ENCODE measurements at places on chromosomes 7 and 10.

GRCh38 chr7:18352339-18353255 is 143.0 kb upstream of the HDAC9 start:
- DNase-seq, result no peak

DNA sequence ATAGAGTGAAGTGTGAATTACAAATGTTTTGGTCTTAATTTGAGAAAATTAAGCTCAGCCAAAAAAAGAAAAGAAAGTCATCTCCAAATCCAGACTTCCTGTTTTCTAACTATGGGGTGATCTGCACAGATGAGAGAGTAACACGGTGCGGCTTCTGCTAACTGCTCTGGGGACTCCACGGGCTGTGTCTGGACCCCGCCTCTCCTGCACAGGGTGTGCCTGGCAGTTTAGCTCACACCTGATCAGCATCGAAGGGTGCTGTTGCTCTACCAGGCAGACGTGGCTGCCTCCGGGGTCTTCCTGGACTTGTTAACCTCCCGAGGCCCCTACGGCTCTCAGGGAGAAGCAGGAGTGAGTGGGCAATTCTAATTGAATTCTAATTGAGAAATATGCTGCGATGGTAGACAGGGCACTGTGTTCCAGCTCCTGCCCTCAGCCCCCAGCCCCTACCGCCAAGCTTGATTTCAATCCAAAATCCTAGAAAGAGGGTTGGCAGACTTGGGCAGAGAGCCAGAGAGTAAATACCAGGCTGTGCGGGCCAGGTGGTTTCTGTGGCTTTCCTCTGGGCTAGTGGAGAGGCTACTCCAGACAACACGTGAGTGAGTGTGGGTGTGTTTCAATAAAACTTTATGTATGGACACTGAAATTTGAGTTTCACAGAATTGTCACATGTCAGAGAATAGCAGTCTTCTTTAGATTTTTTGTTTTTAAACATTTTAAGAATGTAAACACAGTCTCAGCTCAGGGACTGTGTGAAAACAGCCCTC is 13.4 kb downstream of the SHH start:
- DNase-seq, result no peak

GRCh38 chr10:102090772-102091171 is 25.6 kb downstream of the HPS6 start:
- no peak for DNase-seq

DNA sequence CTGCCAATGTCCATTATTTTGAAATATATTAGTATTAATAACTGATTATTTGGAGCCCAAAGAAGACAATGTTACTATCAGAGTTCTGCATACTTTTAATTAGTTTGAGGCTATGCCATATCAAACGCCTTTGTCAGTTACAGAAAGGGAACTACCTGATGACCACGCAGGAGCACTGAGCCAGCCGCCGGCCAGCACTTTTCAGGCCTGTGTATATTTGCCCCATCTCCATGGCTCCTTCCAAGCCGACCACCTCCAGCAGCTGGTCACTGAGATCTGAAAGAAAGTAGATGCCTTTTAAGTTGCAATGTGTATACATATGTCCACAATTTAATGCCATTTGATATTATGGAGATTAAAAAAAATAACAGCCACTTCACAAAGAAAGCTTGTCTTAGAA is 188.4 kb upstream of the ETV1 start:
- no peak for DNase-seq

- no peak for DNase-seq
Observed at GRCh38 chr7:116977172-116977571, 23.9 kb downstream of the ST7 start.

GRCh38 chr7:137135654-137136350 is 207.7 kb downstream of the PTN start:
- no peak for DNase-seq

DNA sequence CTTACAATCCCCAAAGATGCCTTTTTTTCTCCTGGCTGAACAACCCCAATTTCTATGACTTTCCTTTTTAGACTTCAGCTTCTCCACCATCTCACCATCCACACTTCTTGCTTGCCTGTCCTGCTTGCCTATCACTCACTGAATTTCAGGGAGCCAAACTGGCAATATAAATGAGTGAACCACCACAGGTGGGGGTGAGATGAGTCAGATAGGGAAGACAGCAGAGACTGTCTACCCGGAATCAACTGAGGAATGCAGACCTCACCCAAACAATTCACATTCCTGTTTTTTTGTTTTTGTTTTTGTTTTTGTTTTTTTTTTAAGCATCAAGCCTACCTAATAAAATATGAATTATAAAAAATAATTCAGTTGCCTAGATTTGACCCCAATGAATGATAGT is 273.8 kb downstream of the NRG3 start:
- DNase-seq, result no peak

DNA sequence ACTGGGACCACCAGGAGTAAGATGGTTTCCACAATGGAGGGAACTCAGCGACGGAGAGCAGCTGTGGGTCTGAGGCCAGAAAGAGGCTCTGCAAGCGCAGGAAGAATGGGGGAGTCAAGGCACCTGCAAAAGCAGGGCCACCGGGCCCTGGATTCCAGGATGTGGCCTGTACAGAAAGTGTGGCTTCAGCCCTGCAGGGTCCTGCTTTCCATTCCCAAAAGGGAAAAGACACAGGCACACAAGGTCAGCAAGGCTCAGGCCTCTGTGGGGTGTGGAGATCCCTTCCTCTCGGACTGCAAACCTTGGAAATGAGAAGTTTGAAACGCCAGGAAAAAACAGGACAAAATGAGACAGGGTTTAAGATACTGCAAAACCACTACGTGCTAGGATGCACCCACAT is 232.5 kb downstream of the TNS3 start:
- DNase-seq, result no peak

GRCh38 chr7:85320699-85321476 is 134.0 kb upstream of the SEMA3D start:
- DNase-seq, result no peak

DNA sequence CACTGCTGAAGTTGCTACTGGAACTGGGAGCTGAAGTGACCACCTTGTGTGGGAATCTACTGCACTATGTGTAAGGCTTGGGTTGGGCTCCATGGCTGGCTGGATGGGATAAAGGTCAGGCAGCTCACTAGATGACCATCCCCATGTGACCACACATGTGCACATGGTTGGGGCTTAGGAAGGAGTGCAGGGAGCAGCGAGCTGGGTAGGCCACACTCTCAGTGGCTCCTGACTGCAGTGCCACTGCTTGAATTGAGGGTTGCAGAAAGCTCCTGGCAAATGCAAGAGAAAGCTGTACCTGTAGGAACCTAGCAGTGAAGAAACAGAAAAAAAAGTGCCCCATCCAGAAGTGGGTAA is 47.5 kb upstream of the AMPH start:
- DNase-seq, result no peak

DNA sequence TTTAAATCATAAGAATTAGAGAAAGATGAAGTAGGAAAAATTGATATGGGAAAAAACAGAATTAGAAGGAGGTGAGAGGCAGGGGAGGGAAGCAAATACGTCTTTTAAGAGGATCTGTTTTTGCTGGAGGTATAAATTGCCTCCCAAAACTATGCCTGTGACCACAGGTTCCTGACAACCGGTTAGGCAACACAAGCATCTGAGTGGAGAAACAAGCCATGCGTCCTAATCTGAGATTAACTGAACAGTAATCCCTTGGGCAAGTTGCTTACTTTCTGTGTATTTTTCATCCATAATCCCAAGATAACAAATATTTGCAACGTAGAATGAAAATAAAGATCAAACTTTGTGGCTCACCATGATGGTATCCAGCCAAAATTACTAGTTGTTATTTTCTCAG is 149.2 kb downstream of the C1GALT1 start:
- DNase-seq, result no peak

DNA sequence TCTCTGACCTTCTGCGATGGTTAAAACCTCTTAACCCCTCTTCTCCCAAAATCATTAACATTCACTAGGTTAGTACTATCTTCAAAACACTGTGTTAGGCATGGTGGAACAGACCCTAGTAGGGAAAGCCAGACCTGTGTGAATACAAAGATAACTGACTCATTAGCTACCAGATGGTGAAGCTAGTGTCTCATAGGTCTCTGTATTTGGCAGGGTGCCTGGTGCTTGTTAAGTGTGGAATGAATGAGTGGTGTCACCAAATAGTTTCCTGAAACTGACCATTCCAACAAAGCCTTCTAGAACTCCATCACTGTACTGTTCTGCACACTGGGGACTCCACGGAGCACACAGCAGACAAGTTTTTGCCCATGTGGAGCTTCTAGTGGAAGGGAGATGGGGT is 27.7 kb upstream of the TM9SF3 start:
- DNase-seq, result no peak

Measured in stimulated activated CD8-positive, alpha-beta memory T cell treated with anti-CD3 and anti-CD28 coated beads, Interleukin-15, amount 100 ng/mL, for 24 hours (primary cell).